Tongue (tissue), 3 donors: ENCODE measurements at places on chromosomes 4 and X. TPM values are rescaled to one million over a fixed set of nuclear protein-coding genes. Genes with fewer than 3 reads are reported as not detected.

DNA sequence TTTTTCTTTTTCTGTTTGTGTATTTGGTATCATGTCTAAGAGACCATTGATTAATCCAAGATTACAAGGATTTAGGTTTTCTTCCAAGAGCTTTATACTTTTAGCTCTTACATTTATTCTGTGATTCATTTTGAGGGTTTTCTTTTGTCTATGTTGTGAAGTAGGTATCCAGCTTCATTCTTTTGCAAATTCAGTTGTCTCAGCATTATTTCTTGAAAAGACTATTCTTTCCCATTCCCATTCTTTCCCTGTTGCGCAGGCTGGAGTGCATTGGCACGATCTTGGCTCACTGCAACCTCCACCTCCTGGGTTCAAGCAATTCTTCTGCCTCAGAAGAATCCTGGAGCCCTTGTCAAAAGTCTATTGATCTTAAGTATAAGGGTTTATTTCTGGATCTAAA is 164.9 kb downstream of the NAA11 start:
- DNase-seq = no peak

DNA sequence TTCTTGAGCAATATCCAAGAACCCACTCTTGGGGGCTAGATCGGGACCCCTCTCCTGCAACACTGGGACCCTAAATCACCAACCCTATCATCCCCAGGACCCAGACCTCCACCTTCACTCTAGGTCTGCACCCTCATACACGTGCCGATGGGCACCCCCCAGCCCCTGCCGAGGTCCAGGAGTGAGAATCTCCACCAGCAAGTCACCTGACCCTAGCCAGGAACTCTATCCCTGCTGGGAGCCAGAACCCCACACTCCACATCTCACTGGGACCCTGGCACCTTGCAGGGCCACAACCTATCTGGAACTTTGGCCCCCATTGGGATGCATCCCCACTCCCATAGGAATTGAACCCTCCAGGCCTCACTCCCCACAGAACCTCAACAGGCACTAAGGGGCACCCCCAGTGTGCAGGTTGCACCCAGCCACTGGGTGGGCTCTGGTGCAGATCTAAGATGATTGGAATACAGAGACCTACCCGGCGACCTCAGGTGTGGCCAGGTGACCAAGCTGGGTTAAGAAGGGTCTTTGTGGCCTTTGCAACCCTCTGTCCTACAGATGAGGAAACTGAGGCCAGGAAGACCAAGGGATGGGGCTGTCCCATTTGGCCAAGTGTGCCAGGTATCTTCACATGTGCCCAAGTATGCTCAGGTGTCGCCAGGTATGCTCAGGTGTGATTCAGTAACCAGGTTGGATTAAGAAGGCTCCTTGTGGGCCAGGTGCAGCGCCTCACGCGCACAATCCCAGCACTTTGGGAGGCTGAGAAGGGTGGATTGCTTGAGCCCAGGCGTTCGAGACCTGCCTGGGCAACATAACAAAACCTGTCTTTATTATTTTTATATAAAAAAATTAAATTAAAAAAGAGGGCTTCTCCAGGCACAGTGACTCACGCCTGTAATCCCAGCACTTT is 3.1 kb upstream of the DHRSX start:
- no peak for DNase-seq

DNA sequence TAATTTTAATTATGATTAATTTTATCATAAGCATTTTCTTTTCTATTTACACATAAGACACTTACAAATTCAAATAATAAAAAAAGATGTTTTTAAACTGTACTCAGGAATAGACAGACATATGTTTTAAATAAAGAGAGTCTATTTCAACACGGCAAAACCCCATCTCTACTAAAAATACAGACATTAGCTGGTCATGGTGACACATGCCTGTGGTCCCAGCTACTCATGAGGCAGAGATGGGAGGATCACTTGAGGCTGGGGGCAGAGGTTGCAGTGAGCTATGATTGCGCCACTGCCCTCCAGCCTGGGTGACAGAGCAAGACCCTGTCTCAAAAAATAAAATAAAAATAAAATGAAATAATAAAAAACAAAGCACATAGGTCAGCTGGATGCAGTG is 14.8 kb downstream of the FAM9B start:
- DNase-seq = no peak

DNA sequence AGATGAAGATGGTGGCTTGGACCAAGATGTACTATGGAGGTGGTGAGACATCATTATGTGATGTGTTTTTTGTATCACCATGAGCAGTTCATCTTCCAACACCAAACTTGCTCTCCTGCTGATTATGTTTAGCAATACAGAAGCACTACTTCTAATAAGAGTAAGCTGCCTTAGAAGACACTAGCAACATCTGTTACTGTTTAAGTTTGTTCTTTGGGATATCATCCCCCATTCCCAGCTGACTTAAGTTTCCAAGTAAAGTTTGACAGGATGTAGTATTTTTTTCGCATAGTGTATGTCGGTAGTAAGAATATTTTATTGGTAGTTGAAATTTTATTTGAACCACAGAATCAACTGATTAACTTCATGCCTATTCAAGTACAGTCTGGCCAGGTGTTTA is 123.5 kb upstream of the BMPR1B start:
- DNase-seq = no peak

DNA sequence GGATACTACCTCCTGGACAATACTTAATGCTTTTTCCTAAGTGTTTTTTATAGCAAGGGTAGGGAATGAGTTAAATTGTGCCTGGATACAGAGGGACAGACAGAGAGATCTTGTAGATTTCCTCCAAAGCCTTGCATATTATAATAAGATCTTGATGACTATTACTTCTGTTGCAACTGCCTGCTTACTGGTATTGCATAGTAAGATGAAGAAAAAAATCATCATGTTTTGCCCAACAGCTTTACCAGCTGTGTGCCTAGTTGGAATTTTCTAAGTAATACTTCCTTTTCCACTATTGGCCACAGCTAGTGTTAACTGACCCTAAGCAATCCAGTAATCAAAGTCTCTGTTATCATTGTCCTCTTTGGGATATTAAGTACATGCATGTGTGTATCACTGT is 139.0 kb downstream of the DCK start:
- DNase-seq = no peak

GRCh38 chr4:132526652-132527051 is 622.4 kb upstream of the PCDH10 start:
- no peak for DNase-seq

DNA sequence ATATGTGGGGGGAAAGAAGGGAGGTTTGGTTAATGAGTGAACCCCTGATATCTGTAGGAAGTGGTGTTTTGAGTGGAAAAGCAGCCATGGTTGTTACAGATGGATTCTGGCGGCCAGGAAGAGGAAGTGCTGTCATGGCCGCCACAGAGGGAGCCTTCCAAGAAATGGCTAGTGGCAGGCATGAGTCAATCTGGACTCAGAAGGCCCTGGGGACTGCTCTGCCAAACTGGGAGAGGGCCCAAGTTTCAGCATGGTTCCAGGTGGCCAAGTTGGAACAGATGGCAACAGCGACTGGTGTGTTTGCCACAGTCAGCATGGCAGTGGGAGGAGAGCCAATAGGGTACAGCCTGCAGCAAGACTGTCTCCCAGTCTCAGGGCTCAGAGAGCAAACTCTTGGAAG is 32.5 kb downstream of the ETDB start:
- DNase-seq = no peak

GRCh38 chr4:26342328-26343037 is 21.7 kb downstream of the RBPJ start:
- peak; percentile 16 for DNase-seq

GRCh38 chr4:141038428-141038827 is 94.8 kb downstream of the RNF150 start:
- DNase-seq = no peak

DNA sequence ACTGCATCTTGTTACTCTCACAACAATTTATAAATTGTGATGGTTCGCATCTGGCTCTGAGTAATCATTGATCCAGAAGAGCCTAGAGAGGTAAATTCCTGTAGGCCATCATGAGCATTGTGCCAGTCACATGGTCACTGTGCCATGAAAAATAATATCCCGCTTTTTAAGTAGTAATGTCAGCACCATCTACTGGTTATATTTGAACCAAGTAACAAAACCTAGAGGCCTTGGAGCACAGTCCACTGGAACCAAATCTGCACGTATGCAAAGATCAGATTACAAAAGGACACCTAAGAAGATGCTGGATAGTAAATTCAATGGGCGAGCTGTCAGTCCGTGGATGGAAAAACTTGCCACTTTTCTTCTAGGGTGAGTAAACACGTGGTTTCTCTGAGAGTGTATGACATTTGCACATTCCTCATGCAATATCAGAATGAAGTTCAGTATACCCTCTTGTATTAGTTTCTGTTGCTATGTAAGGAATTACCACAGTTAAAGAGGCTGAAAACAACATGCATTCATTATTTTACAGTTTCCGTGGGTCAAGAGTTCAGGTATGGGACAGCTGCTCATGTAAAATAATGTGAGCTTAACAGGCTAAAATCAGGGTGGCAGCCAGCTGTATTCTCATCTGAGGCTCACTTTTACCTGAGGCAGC is 26.8 kb downstream of the FAM114A1 start:
- DNase-seq = no peak

GRCh38 chr4:53147197-53147596 is 218.7 kb downstream of the SCFD2 start:
- peak; percentile 72 for DNase-seq

GRCh38 chrX:122422547-122422946 is 761.5 kb upstream of the GRIA3 start:
- DNase-seq = no peak

- no peak for DNase-seq
These were observed 16.8 kb downstream of the PF4 start for GRCh38 chr4:73964862-73965611.

DNA sequence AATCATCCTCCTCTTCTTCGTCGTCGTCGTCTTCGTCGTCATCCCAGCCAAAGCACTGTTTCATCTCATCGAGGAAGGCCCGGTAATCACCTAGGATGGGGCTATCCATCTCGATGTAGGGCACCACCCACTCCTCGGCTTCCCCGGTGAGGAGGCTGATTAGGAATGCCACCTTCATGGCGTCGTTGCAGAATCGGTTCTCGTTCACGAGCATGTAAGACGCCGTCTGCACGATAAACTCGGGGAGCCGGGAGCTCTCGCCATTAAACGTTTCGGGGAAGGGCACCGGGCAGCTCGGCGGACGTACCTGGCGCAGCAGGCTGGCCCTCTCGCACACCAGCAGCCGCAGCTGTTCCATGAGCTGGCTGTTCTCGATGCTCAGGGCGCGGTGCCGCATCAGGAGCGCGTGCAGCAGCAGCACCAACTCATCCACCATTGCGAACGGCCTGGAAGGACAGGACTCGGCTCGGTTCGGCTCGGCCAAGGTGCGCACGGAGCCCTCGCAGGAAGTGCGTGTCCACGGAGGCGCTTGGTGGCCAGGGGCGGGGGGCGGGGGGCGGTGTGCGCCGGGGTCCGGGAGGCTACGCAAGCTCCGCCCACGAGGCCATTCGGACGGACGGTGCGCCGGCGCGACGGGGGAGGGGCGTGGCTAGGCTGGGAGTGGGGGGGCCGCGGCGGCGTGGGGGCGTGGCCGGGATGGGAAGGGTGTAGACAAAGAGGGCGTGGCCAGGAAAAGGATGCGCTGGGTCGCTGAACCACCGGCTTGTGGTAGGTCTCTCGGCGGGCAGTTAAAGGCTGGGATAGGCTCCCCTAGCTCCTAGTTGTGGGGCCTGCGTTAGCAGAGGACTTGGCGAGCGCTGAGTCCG is at the start of gene LDOC1:
Gene LDOC1, minus strand, starts transcription at position 544 of the 866 bp plus-strand sequence. Its CDS starts 108 bp downstream, at position 436.
- peak; percentile 93 for DNase-seq

- no peak for DNase-seq
These were observed 564.5 kb downstream of the ZNF674 start for GRCh38 chrX:45980726-45981125.

DNA sequence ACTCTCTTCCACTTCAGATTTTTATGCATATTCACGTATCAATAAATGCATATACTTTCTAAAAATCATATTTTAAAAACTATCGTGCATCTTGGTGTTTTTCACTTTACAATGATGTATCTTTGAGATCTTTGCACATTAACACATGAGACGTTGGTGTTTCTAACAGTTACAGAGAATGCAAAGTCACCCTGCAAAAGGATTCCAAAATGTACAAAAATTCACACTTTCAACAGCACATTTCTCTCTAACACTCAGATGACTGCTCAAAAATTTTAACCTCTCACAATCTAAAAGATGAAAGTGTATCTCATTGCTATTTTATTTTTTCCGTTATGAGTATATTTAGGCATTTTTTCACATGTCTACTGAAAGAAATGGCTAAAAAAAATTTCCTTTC is 38.9 kb downstream of the ELOVL6 start:
- DNase-seq = no peak

DNA sequence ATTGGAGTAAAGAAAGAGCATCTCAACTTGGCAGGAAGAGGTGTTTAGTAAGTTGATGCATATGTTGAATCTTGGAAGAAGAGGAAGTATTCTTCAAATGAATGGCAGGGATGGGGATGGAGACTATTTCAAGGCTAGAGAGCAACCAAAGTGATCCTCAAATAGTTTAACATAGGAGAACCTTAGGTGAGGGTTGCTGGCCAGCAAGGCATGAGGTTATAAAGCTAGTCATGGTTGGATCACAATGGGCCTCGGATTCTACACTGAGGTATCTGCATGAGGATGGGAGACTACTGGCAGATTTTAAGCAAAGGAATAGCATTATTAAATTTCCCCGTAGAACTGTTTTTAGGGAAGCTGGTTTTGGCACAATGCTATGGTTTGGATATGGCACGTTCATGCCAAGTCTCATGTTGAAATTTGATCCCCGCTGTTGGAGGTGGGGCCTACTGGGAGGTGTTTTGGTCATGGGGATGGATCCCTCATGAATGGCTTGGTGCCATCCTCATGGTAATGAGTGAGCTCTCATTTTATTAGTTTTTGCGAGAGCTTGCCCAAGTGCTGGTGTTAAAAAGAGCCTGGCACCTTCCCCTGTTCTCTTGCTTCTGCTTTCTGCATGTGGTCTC is 41.9 kb upstream of the ETNPPL start:
- DNase-seq = no peak

DNA sequence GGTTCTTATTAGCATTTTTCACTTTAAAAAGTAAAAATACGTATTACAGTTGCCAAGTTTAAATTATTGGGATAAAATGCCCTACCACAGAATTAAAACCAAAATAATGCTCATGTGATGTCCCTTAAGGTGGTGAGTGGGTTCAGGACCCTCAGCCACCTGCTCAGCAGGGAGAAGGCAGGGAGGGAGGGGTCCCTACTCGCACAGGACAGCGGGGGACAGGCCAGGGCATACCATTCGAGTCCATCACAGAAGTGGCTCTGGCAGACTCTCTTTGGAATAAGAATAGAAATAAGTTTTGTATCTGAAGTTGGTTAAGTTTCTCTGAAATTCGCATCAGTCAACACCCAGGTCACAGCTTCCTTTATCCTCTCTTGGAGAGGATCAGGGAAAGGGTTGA is 37.7 kb downstream of the NOP14 start:
- no peak for DNase-seq

Gene MAGEB10
- total RNA-seq = not detected

Gene SPANXN4
- total RNA-seq = not detected

Gene TACC3
- 17.2 TPM for total RNA-seq

Gene CAMK2D
- total RNA-seq = 210 TPM

Gene AREG
- 2.7 TPM for total RNA-seq

Gene S100G
- not detected for total RNA-seq

Gene MAGEA9B
- not detected for total RNA-seq

Gene KLHL4
- 3.9 TPM for total RNA-seq

Gene VEGFC
- total RNA-seq = 8.7 TPM

Gene PNCK
- 0.92 TPM for total RNA-seq

Gene DMRTC1
- 0.62 TPM for total RNA-seq

Gene RAB33A
- total RNA-seq = 0.41 TPM

Gene TMEM128
- 18.0 TPM for total RNA-seq
